ENCODE measurements at places on chromosomes 11 and 22. TPM values are rescaled to one million over a fixed set of nuclear protein-coding genes. Genes with fewer than 3 reads are reported as not detected.

The SLC43A3 gene
- total RNA-seq: 17.4 TPM

The UBE4A gene
- total RNA-seq: 52.8 TPM

The MMP7 gene
- not detected for total RNA-seq

The RHOG gene
- total RNA-seq: 79.3 TPM

The CARD18 gene
- not detected for total RNA-seq

DNA sequence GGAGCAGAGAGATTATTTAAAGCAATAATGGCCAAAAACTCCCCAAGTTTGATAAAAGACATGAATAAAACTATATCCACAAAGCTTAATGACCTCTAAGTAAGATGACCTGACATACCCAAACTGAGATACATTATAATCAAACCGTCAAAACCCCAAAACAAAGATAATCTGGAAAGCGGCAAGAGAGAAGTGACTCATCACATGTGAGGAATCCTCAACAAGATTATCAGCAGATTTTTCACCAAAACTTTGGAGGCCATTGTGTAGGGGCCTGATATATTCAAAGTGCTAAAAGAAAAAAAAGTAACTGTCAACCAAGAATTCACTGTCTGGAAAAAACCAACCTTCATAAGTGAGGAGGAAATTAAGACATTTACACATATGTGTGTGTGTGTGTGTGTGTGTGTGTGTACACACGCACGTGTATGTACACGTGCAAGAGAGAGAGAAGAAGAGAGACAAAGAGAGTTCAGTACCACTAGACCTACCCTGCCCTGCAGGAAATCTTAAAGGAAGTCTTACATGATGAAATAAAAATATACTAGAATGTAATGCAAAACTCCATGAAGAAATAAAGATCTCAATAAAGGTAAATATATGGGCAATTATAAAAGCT is 752.4 kb downstream of the NELL1 start:
- no peak for DNase-seq
- H3K27ac ChIP-seq: no peak overlapping the region
- H3K4me3 ChIP-seq: no peak overlapping the region
- H3K36me3 ChIP-seq: no peaks in the 10 kb centered on the region
- H3K4me1 ChIP-seq: no peaks in the 10 kb centered on the region

DNA sequence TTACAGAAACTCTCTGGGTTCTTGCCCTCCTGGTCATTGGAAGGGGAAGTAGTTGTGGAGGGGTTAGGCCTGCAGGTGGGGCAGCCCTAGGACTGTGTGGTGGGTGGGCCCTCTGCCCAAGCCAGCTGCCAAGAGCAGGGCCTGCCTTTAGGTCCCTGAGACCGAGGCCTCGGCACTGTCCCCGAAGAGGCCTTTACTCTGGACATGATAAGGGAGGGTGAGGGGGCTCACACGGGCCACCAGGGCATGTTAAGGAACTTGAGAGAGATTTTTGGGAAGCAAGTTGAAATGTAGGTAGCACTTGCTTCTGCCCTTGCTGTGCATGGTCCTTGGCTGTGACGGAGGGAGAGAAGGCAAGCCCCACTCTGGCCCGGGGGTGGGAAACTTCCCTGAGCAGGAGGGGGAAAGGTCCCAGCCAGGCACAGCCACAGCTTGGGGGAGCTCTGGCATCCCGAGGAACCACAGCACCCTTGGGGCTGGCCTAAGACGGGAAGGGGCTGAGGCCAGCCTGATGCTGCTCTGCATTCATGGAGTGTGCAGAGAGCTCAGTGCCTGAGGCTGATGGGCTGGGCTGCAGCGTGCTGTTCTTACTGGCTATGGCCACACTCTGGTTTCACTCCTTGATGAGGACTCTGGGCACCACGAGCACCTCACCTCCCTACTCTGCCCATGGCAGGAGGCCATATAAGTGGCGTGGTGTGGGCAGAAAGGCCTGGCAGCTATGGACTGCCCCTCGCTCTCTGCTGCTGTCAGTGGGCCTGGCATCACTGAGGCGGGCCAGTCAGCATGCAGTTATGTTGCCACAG is 7.8 kb upstream of the RANBP1 start:
- H3K27ac ChIP-seq: peak overlapping the region; percentile 19
- peaks cover 15% of the 10 kb centered on the region for H3K4me1 ChIP-seq
- H3K36me3 ChIP-seq: peaks cover 47% of the 10 kb centered on the region
- DNase-seq: no peak
- H3K4me3 ChIP-seq: no peak overlapping the region
- no peaks in the 10 kb centered on the region for H3K27me3 ChIP-seq

DNA sequence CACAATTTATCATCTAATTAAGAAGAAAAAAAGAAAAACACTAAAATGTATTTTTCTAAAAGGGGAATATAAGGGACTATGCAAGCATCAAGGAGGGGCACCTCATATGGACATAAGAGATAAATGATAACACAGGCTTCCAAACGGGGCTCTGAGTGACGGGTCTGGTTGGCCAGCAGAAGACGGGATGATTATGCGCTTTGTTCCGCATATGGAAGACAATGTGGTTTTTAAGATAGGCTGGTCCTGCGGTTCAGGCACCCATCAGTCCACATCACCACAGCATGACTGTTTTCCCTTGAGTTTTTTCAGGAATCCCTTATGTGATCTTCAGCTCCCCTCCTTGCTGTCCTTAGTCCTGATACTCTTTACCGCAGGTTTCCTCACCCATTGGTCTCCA is 404.6 kb downstream of the OPCML start:
- H3K4me1 ChIP-seq: no peaks in the 10 kb centered on the region
- H3K4me3 ChIP-seq: no peak overlapping the region
- H3K27ac ChIP-seq: no peak overlapping the region
- no peak for DNase-seq

DNA sequence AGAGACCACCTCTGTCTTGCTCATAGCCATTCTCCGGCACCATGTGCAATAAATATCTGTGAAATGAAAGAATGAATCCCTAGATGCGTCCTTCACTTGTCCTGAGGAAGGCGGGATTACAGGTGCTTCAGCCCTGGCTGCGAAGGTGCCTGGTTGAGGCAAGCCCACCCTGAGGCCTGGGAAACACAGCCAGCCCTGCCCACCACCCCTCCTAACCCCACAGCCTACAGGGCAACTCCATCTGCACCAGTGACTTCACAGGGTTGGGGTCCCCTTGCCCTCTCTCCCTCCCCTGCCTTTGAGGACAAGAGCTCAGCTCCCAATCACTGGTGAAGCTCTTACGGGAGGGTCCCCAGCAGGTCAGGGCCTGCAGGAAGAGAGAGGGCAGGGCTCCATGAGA is 17.5 kb upstream of the SCGB1A1 start:
- no peaks in the 10 kb centered on the region for H3K27me3 ChIP-seq
- H3K27ac ChIP-seq: peak overlapping the region; percentile 95
- no peak for DNase-seq
- peak overlapping the region; percentile 96 for H3K4me3 ChIP-seq
- H3K4me1 ChIP-seq: peaks cover 54% of the 10 kb centered on the region

DNA sequence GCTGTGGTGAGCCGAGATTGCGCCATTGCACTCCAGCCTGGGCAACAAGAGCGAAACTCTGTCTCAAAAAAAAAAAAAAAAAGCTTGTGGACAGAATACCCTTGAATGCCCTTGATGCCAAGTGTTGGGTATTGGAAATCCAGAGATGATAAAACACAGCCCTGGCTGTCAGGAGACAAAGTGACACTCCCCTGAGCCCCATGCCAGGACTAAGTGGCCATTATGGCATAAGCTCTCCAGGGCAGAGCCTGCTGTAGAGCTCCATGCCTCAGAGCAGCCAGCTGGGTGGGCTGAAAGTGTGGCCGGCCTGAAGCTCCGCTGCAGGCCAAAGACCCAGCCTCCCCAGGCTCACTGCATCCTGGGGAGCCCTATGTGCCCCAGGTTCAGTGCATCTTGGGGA is 4.9 kb downstream of the RNF215 start:
- no peak for DNase-seq
- H3K27ac ChIP-seq: no peak overlapping the region
- no peak overlapping the region for H3K4me3 ChIP-seq
- peaks cover 5% of the 10 kb centered on the region for H3K4me1 ChIP-seq
- H3K36me3 ChIP-seq: no peaks in the 10 kb centered on the region

GRCh38 chr11:116835042-116835772 is 2.2 kb downstream of the APOA1 start:
- peak overlapping the region; percentile 84 for H3K27ac ChIP-seq
- peaks cover 10% of the 10 kb centered on the region for H3K4me1 ChIP-seq
- H3K27me3 ChIP-seq: no peaks in the 10 kb centered on the region
- no peak for DNase-seq

Measured in naive thymus-derived CD8-positive, alpha-beta T cell (primary cell).